ENCODE measurements at places on chromosomes 5 and 9. TPM values are rescaled to one million over a fixed set of nuclear protein-coding genes. Genes with fewer than 3 reads are reported as not detected.

Gene RNF183
- not detected for total RNA-seq

Gene CTSV
- 1.5 TPM for total RNA-seq

Gene TPPP
- 0.66 TPM for total RNA-seq

Gene MRPL22
- 26.8 TPM for total RNA-seq

Gene HBEGF
- 1.7 TPM for total RNA-seq

Gene CCDC187
- total RNA-seq, result under 0.01 TPM

Gene SPEF2
- 4.1 TPM for total RNA-seq

Gene PCDHGA10
- total RNA-seq, result 14.7 TPM

Gene CCL27
- 0.15 TPM for total RNA-seq

Gene FST
- total RNA-seq, result 73.6 TPM

Gene KCNV2
- total RNA-seq, result not detected

Gene UGT3A2
- not detected for total RNA-seq

Gene DBH
- not detected for total RNA-seq

Gene ADAMTS19
- 0.73 TPM for total RNA-seq

Gene CYSRT1
- total RNA-seq, result 0.44 TPM

Gene ADCY2
- total RNA-seq, result 0.15 TPM

Gene PALM2AKAP2
- total RNA-seq, result 5.1 TPM

Gene ARAP3
- total RNA-seq, result 4.5 TPM

Gene LCP2
- total RNA-seq, result not detected

Gene HTR1A
- total RNA-seq, result not detected

Gene KIF27
- total RNA-seq, result 3.8 TPM

Gene PIP5KL1
- total RNA-seq, result 3.3 TPM

Gene DMRTA1
- total RNA-seq, result 1.2 TPM

Gene OR2Y1
- not detected for total RNA-seq

Gene PURA
- 18.2 TPM for total RNA-seq

Gene ECSCR
- total RNA-seq, result 0.33 TPM

Gene SLC35D2
- total RNA-seq, result 22.5 TPM

Gene SKP2
- 28.6 TPM for total RNA-seq

Gene SPATA31C1
- not detected for total RNA-seq

Gene NR4A3
- total RNA-seq, result 2.0 TPM

Gene FANCC
- total RNA-seq, result 5.1 TPM

Gene DRD1
- under 0.01 TPM for total RNA-seq

Gene KIF20A
- 12.2 TPM for total RNA-seq

Gene GCNT1
- 33.5 TPM for total RNA-seq

Gene CDKN2A
- 39.5 TPM for total RNA-seq
